ENCODE measurements at places on chromosomes 7 and 10.

- DNase-seq = no peak
These were observed 1135.4 kb downstream of the XPNPEP1 start for GRCh38 chr10:108787932-108788331.

DNA sequence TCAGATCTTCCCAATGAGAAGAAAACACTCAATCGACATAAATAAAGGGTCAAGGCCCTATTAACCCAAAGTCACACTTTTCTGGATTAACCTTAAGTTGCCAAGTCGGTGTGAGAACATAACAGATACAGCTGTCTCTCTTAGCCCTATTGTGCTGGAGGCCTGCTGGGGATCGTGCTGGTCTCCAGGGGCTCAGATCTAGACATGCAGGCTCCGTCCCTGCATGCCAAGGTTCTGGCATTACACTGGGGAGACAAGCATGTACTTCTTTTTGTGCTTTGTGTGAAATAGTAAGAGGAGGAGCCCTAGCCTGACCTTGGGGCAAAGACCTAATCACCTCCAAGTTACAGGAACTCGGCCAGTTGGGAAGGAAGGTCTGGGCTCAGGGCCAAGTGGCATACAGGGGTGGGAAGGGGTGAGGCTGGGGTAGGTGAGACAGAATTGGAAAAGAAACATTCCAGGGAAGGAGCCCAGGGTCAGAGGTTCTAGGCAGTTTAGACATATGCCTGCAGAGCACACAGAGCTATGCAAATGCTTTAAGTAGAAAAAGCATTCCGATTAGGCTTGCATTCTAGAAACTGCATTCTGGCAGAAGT is 216.4 kb downstream of the HECW1 start:
- DNase-seq = no peak

GRCh38 chr7:51160990-51161615 is 155.5 kb downstream of the COBL start:
- DNase-seq = peak; percentile 90

- no peak for DNase-seq
These were observed 66.4 kb upstream of the INSIG1 start for GRCh38 chr7:155231241-155231800.

DNA sequence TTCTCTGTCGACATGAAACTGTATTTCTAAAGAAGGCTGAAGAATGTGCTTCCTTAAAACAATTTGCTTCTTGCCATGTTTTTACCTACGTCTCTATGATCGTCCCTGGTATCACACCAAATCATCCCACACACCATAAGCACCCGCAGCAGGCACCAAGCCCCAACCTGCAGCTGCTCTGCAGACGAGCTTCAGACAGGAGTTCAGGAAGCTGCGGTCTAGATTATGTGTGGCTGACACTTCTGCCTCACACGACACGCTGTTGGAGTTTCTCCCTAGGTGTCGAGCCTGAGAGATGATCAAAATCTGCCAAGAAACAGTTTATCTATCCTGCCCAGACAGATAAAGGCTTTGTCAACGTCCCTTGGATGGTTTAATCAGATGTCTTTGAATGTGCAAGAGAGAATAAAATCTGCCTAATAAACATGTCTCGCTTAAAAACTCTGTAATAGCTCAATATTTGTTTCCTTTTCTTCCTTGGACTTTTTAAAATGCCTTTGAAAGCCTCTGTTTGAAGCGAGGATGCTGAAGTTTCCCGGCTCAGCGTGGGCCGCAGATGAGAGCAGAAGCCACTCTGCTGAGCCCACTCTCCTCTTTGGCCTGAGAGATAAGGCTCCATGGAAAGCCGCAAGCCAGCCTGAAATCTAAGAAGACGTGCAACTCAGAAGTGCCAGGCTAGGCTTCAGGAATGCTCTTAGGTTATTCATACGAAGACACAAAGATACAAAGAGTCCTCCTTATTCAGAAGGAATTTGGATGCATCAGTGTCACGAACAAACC is 158.3 kb upstream of the PFKP start:
- no peak for DNase-seq

DNA sequence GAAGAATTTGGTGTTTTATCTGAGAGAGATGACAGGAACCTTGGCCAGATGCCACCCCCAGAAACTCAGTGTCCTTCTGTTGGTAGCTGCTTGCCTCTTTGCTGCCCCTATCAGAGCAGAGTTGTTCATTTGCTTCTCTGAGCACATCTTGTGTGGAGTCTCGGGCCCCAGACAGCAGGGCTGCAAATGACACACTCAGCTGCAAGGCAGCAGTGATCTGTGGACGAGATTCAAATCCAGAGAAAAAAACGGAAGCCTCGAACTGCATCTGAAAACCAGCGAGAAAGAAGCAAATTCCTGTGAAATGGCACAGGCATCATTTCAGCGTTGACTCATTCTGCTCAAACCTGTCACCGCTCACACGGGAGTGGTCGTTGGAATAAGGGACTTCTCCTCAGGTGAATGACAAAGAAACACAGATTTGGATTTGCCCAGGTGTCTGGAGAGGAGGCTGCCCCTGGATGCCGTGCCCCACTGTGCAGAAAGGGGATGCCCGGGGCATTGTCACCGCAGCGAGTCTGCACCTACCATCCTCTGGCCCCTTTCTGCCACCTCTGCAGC is 144.7 kb downstream of the PFKFB3 start:
- DNase-seq = no peak

DNA sequence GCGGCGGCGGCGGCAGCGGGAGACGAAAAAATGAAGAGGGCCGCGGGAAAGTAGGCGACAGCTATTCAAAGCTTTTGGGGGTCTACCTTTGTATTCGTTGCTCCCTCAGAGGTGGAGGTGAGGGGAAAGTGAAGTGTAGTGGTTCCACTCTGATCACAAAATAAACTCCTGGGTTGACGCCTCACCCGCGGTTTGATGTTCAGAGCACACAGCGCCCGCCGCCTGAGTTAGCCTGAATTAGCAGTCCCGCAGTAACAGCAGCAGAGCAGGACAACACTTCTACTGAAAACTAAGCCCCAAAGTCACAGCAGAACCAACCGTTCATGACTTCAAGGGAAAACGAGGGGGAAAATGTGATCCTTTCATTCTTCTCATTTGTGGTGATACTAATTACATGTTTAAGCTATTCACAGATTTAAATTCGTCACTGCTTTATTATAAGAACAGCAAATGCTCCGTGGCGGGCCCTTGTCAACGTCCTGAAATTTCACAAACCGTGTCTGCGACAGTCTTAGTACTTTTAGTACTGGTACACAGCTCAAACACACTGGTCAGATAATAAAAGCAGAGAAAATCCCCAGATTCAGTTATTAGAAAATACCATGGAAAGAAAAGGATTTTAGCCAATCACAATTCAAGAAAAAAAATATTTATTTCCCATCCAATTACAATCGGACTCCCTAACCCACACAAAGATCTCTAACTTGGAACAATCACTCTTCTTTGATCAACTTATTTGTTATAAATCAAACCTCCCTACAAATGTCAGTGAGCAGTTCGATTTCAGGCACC is 563 bp upstream of the JMJD1C start:
- peak; percentile 76 for DNase-seq

GRCh38 chr7:111914291-111914690 is 291.9 kb downstream of the DOCK4 start:
- DNase-seq = no peak

DNA sequence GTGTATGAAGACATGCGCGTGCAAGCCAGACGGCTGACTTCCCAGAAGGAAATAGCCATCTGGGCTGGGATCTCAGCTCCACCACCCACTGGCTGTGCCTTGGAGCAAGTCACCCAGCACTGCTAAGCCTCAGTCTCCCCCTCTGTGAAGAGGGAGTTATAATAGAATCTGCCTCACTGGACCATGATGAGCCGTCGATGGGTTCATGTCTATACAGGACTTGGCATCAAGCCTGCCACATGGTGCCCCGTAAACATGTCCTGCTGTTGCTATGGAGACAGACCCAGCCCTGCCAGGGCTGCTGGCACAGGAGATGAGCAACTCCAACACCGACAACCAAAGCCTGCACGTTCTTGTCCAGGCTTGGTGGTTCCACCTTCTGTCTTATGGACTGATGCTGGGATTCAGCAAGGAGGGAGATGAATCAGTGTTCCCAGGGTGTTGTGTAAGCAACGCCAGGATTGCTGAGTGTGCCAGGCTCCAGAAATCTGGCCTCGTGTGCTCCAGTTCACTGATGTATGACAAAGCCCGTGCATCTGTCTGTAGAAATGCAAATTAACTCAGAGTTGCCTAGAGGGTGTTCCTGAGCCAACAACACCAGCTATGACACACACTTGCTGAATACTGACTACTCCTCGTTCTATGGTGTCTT is 5.6 kb downstream of the GPR15LG start:
- DNase-seq = peak; percentile 75

DNA sequence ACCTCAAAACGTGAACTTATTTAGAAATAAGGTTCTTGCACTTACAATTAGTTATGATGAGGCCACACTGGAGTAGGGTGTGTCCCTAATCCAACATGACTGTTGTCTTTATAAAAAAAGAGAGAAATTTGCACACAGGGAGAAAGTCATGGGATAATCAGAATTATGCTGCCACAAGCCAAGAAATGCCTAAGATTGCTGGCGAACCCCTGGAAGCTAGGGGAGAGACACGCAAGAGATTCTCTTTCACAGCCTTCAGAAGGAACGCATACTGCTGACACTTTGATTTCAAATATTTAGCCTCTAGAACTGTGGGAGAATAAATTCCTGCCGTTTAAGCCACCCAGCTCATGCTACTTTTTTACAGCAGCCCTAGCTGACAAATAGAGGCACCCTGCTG is 138.3 kb downstream of the CCDC71L start:
- DNase-seq = no peak

- DNase-seq = no peak
These were observed 13.3 kb downstream of the RGR start for GRCh38 chr10:84258034-84258695.

- no peak for DNase-seq
These were observed 49.4 kb downstream of the CXCL12 start for GRCh38 chr10:44335330-44336021.

DNA sequence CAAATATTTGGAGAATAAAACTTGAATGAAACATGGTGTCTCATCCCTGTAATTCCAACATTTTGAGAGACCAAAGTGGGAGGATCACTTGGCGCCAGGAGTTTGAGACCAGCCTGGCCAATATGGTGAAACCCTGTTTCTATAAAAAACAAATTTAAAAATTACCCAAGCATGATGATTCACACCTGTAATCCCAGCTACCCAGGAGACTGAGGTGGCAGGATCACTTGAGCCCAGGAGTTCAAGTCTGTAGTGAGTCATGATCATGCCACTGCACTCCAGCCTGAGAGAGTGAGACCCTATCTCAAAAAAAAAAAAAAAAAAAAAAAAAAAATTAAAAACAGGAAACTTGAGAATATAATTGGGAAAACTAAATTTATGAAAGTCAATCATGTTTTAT is 481.1 kb downstream of the SEMA3D start:
- no peak for DNase-seq

GRCh38 chr10:133324198-133324792 is 12.4 kb downstream of the CALY start:
- DNase-seq = peak; percentile 16

DNA sequence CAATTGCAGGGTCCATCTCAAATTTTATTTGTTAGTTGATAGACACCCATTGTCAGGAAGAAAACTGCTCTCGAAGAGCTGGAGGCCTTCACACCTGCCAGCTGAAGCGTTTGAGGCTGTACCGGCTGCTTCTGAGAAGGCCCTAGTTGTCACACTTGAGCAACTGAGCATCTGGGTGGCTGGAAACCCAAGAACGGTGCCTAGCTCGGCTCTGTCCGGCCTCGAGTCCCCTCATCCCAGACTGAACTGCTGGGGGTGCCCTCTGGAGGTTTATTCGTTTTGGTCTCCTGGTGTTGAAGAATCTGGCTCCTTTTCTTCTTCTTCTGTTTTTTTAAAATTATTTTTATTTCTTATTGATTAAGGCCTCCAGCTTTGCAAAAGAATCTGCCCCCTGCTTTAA is 59.3 kb upstream of the EXOC6 start:
- no peak for DNase-seq

DNA sequence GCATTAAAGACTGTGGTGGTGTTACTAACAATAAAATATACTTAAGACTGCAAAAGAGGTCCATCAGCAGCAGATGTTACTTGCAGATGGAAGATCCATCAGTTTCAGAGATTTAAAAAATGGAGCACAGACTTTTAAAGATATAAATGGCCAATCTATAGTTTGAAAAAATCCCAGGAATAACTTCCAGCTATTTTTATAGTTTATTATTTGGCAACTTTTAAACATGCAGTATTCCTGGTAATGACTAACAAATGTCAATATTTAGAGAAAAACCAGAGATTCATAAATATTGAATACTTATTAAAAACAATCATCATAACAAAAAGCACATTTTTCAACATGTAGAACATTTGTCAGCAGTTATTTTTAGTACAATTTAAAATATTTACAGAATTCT is 30.7 kb downstream of the RTKN2 start:
- DNase-seq = no peak

DNA sequence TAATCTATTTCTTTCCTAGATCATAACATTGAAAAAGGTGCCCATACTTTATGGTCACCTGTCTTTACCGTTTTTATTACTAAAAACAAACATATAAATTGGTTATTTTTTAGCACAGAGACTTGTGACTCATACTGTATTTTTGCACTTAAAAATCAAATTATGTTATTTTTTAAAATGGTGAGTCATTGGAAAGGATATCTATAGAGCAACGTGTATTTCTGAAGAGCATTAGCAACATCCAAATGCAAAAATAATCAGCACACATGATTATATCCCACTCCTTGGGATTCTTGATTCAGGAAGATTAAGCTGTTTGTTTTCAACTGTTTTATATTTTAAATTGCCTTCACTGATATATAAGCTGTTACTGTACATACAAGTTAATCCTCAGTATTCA is 40.7 kb upstream of the FMC1 start:
- DNase-seq = no peak

DNA sequence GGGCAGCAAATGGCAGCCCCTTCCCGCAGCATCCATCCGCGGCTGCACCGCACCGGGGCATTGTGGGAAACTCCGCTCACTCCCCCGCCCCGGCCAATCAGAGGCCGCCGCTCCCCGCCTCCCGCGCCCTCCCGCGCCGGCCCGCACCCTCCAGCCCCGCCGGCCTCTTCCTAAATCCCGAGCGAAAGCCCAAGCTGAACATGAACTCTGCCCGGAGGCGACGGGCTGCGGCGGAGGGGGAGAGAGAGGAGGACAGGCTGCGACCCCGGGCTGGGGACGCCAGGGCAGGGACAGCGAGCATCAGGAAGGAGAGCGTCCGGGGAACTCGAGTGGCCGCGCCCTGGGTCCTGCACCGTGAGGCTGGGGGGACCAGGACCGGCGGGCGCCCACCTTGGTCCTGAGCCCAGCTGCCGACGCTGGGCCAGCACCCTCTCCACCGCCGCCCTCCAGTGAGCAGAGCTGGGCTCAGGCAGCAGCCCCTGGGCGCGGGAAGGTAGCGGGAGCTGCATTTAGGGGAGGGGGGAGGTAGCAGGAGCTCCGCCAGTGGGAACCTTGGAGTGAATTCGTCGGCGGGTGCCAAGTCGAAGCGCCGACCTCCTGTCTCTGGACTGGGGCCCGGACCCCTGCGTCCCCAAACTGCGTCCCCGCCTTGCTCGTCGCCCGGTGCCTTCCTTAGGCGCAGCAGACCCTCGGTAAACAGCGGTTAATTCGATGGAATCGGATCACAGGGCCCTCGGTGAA is at the start of gene DGKI:
DGKI (minus strand) TSS at position 148 of the 741 bp plus-strand sequence.
- no peak for DNase-seq
